ENCODE measurements at places on chromosomes 1 and 21.

DNA sequence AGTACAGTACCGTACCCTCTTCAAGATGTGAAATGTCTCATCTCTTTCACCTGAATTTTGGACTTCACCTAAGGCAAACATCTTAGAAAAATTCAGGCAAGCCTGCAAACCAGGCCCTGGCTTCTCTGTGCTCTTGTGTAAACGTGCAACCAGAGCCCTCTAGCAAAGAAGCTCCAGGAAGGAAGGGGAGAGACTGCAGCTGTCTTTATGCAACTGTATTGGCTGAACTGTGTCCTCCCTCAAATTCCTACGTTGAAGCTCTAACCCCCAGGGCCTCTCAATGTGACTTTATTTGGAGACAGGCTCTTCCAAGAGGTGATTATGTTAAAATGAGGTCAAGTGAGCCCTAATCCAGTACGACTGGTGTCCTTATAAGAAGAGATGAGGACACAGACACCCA is 60.3 kb downstream of the SLC45A1 start:
- DNase-seq: no peak

GRCh38 chr1:160353223-160353622 is 10.0 kb downstream of the NCSTN start:
- peak; percentile 26 for DNase-seq

- DNase-seq: peak; percentile 70
Measured at GRCh38 chr1:218266356-218266755, 18.7 kb upstream of the RRP15 start.

- peak; percentile 25 for DNase-seq
Measured at GRCh38 chr1:229342656-229343569, at the start of gene CCSAP. Gene CCSAP (minus strand): TSS chr1:229343047. CDS start chr1:229342465, 582 bp downstream.

DNA sequence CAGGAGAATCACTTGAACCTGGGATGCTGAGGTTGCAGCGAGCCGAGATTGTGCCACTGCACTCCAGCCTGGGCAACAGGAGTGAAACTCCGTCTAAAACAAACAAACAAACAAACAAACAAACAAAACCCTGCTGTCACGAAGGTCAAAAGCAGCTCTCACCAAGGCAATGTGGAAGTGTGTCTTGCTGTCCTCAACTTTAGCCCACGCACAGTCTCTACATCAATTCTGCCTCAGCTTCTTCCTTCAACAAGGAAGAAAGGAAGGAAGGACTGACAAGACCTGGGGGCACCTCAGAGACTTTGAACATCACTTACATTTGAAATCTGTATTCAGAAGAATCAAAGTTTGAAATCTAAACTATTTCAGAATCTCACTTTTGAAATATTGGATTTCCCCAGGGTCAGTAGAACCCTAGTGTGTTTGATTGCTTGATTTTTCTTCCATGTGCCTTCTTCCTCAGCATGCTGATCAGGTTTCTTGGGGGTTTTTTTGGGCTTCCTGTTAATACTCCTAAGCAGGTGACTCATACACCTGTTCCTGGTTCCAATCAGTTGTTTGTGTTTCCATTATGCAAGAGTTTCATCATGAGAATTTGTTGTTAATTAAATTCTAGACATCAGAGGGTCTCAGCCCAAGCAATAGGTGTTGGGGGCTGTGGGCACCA is 6.5 kb upstream of the CSTB start:
- no peak for DNase-seq

GRCh38 chr1:90144820-90145219 is 149.9 kb downstream of the ZNF326 start:
- no peak for DNase-seq
